ENCODE measurements at places on chromosomes 7 and 10.

GRCh38 chr7:67045496-67045995 lies 48.9 kb downstream of the TYW1 start:
- DNase-seq, result no peak

DNA sequence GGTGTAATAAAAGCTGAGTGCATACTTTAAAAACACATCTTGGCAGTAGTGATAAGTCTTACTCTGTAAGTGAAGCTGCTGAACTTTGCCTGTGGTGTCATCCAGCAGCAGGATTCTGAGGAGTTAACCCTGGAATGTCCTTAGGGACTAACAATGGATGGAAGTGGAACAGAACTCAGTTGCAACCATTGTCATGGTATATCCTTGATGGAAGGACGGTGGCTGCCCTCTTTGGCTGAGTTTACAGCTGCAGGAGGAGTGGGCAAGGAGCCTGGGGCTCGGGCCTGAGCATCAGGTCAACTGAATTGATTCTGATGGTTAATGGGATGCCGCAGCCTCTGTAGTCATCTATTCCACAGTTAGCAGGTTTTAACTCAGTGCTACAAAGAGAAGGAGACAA lies 56.2 kb downstream of the MRC1 start:
- DNase-seq, result no peak

DNA sequence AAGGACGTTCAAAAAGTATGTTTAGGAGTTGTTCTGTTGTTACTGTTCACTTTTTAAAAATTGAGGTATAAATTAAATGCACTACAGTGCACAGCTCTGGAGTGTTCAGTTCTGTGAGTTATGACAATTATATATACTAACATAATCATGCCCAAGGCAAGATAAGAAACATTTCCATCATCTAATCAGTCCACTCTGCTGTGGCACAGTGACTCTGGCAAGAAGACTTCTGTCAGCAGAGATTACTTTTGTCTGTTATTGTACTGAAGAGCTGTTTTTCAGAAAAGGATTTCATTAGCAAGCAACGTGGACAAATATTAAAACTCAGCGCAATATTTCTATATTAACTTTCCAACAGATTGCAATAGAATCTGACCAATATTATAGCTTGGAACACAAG lies 32.0 kb downstream of the ICA1 start:
- DNase-seq, result no peak

DNA sequence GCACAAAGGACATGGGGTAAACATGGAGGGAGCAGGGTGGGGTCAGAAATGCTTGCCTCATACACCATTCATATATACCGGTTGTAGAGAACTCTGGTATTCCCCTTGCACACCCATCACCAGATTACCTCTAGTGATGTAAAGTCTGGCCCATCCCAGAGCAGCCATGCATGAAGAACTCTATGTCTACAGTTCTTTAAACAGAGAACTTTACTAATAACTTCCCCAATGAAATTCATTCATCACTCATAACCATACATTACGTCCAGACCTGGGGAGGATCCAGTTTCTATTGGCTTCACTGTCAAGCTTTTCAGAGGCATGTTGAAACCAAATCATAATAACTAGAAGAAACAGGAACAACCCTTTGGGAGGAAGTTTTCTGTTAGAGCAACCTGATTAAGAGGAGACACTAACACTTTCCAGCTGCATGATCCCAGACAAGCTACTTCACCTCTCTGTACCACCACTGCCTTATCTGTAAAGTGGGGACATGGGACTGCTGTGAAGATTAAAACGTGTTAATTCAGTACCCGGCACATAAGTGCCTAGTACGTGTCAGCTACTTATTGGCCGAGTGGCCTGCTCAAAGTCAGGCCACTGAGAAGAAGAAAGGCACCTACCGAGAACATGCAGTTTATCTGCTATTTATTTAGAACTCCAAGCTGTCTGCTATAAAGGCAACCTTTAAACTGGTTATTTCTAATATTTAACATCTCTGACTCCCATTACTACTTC lies 59.7 kb downstream of the IGF2BP3 start:
- DNase-seq, result no peak

GRCh38 chr10:76395251-76395650 lies 963.8 kb downstream of the LRMDA start:
- no peak for DNase-seq

DNA sequence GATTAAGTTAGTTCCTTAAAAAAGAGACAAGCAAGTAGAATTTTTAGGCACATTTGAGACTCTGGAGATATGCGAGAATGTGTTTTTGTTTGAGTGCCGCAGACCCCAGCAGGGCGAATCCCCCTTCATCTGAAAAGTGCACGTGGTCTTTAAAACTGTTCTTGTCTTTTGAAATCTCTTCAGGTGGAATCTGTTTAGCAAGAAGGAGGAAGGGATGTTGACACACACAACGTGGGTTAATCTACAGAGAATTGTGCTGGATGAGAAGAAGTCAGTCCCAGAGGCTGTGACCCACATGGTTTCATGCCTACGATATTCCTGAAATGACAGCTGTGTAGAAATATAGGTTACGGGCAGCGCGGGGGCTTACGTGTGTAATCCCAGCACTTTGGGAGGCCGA lies 27.1 kb upstream of the ZFAND2A start:
- DNase-seq, result no peak

GRCh38 chr7:50304129-50304910 lies at the start of gene IKZF1:
Gene IKZF1 (plus strand): TSS chr7:50304716. CDS start chr7:50319062, 14,346 bp downstream.
- peak; percentile 60 for DNase-seq

GRCh38 chr10:68506411-68506810 lies 20.9 kb downstream of the SLC25A16 start:
- DNase-seq, result no peak

DNA sequence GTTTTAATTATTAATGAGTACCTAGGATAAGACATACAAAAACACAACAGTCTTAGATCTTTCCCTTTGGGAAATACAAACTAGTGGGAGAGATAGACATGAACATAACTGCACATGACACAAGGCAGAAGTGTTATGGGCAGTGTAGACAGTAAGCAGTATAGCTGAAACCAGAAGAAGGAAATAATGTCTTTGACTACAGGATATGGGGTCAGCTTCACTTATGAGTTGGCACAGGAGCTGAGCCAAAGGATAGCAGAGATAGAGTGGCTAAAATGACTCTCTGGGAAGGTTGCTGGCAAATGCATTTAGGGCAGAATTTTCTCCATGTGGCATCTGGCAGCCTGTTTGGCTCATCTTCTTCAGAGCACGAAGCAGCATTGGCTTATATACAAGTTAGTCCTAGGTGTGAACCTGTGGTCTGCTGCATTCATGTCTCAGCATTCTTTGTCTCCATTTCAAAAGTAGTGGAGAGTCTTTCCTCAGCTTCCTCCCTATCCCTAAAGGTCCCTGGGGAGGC lies 60.3 kb upstream of the FEZF1 start:
- DNase-seq, result no peak

- DNase-seq, result no peak
Observed at GRCh38 chr10:61825001-61825400, 76.5 kb upstream of the ARID5B start.

DNA sequence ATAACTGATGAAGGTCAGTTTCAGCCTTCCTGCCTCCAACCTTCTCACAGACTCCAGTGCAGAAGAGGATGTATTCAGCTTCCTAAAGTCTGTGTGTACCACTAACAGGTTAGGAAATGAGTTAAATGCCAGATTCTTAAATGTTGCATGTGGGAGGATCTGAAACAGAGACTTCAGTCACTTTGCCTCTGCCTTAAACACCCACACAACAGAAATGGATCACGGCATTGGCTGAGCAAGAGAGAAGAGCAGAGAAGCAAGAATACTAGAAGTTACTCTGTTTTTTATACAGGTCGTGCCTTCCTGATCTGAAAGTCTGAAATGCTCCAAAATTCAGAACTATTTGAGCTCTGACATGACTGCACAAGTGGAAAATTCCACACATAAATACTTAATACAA lies 98.9 kb upstream of the ARHGAP21 start:
- DNase-seq, result no peak

DNA sequence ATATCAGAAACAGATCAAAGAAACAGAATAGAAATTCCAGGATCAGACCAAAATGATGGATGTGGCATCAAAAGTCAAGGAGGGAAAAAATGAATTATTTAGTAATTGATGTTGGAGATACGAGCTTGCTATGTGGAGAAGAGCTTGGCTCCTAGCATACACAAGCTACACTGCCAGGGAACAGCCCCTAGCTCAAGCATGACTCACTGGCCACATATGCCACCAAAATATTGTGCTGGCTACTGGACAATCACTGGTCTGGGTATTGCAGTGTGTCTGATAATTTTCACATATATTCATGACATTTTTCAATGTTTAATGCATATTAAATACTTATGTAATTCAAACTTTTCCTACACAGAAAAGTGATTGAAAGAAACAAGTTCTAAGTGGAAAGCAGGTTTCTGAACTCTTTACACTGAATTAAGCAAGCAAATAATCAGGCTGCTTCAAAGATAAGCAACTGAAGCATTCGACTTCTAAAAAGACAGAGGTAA lies 59.3 kb downstream of the OAT start:
- DNase-seq, result no peak

GRCh38 chr10:117944676-117945447 lies 101.9 kb downstream of the RAB11FIP2 start:
- no peak for DNase-seq

DNA sequence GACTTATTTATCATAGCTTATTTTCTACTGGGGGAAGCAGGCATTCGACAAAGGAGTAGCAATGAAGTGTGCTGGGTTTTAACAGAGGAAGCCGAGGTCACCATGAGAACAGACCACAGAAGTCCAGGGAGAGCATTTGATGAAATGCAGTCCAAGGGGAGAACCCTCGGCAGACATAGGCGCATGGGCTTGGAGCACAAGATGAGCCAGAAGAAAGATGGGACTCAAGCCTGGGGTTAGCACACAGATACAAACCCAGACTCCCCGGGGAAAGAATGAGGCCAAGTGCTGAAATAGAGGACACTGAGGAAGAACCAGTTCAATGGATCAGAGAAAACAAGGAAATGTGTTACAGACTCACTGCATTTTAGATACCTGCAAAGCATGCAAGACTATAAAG lies 209.5 kb downstream of the FAM107B start:
- DNase-seq, result no peak

DNA sequence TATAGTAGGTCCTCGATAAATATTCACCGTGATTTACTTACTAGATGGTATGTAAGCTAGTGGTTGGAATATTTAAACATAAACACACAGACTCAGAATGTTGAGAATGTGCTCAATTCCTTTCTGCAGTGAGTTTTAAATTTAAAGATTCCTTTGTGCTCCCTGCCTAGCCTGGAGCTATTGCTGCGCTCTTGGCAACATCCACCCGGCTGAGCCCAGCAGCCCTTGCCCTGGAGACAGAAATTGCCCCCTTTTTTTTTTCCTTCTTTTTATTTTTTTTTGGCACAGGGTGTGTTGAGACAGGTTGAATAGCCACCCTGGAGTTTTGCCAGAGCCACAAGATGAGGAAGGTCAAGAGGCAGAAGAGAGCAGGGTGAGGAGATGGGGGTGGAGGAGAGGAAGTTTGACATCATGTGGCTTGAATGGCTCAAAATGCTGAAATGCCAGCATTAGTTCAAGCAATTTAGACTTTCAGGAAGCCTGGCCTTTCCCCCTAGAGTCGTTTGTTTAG lies 180.8 kb downstream of the PRKCQ start:
- DNase-seq, result peak; percentile 25

- DNase-seq, result no peak
Observed at GRCh38 chr7:69739931-69740431, 141.7 kb downstream of the AUTS2 start.

GRCh38 chr10:9043466-9043865 lies 989.0 kb downstream of the GATA3 start:
- no peak for DNase-seq

- no peak for DNase-seq
Observed at GRCh38 chr7:110186334-110186733, 904.6 kb upstream of the LRRN3 start.

- no peak for DNase-seq
Observed at GRCh38 chr7:130611218-130611617, 57.3 kb downstream of the COPG2 start.

DNA sequence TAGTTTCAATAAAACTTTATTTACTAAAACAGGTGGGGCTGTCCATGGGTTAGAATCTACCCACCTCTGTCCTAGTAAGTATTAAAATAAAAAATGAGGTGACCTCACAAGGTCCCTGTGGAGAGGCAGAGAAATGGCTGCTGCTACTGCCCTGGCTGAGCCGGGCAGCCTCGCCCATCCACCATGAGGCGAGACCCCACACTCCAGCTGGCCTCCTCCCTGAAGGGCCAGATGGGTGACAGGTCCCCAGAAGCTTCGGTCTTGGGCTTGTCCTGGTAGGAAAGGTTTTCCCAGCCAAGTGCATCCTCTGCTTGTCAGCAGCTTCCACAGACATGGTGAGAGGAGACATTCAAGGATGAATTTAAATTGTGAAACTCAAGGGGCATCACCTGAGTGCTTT lies 565.8 kb downstream of the PTPRN2 start:
- DNase-seq, result no peak

DNA sequence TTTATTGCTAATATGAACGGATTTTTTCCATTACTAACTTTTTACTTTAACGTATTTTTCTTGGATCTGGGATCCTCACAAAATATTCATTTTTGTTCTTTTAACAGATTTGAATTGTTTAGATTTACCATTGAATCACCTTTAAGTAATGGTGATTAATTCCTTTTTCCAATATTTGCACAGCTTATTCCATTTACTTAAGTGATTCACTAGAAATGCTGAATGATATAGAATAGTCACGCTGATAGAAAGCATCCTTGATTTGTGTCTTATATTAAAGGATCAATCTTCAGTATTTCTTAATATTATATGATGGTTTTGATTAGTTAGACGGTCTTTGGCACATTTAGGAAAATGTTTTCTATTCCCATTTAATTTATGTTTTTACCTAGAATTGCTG lies 116.4 kb upstream of the LRRTM3 start:
- DNase-seq, result no peak

DNA sequence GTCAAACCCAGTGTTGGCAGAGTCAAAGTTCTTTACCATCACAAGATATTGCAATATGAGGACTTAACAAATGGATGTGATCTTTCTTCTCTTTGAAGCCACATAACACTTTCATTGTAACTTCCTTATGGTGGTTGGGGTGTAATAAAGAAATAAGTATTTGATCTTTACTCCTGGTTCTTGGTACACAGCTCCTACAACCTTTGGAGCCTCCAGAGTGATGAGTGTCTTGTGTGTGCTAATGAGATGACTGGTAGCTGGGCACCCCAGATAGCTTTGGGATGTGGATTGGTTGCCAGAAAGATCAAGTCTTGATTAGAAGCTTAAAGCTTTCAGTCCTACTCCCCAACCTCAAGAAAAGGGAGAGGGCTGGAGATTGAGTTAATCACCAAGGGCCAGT lies 31.1 kb upstream of the YAE1 start:
- no peak for DNase-seq

DNA sequence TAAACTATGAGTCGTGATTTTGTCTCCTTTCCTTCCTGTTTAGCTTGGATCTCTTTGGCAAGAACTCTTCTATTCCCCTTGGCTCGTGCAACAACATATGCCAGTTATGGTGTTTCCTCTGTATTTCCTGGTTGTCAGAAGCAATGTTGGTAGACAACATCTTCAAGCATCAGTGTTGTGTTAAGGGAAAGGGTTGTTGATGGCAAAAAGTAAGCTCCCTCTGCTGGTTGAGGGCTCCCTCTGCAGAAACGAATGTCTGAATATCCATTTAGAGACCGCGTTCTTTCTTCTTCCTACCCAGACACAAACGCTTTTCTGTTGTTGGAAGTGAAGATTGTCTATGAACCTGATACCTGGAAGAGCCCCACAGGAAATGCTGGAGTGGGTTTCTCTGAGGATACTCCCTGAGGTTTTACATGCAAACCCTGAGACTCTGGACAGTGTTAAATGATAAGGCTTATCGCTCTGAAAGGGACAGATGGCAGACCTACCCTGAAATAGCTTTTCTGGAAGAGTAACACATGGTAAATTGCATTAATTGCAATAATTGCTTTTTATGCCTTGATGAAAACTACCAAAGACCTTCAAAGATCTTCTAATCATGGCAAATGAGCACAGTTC lies 23.5 kb upstream of the C1QL3 start:
- peak; percentile 32 for DNase-seq

Measured in GDM1 (cell line).